ENCODE measurements at places on chromosomes 12 and 14.
A peak's percentile ranks its signal among the peaks of the same experiment; 100 is the strongest.

DNA sequence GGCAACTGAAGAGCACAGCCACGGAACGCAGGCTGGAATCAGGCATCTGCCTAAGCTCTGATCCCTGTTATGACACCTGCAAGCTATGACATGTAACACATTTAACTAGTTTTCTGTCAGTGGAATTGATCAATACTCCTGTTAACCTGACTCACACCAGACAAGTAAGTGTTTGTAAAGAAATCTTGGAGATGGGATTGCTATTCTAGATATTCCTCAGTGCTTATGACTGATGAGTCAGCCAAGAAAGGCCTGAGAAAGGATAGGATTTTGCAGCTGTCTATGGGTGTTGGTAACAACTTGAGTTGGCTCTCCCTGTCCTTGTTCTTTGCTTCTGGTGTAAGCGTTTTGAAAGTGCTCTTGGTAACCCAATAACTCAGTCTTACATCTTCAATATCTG is 110.5 kb downstream of the GPR135 start:
- peak; percentile 55 for DNase-seq

DNA sequence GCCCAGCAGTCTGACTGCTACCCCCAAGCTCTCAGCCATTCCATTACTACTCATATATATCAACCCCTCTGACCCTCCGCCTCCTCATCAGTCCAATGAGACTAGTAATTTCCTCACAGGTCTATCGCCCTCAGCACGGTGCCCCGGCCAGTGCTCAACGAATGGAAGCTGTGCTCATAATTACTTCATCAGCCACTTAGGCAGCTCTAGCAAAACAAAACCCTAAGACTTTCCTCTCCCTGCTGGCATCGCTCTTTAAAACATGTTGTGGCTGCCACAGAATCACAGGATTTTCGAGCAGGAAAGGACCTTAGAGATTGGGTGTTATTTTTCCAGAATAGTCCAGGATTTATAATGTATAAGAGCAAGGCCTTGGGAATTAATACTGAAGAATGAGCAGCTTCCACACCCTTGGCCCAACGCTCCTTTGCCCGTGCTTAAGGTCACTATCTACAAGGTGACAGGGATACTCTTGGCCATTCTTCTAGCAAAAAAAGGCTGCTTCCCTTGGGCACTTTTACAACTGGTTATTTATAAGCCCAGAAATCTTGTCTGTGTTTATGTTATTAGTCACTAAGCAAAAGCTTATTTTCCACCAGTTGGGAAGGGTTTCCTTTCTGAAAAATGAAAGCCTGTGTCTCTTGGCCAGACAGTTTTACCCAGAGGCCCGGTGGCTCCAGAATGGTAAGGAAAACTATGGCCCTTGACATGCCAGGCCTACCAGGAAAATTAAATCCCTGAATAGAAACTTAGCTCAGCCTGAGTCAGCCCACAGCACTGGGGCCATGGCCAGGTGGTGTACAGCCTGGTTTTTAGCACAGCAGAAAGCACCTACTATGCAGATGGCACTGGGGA is 47.9 kb downstream of the NUAK1 start:
- DNase-seq, result no peak

GRCh38 chr14:23638414-23639047 is 2.4 kb downstream of the DHRS2 start:
- no peak for DNase-seq

- DNase-seq, result no peak
Measured at GRCh38 chr12:80282761-80283160, 161.3 kb upstream of the PTPRQ start.

DNA sequence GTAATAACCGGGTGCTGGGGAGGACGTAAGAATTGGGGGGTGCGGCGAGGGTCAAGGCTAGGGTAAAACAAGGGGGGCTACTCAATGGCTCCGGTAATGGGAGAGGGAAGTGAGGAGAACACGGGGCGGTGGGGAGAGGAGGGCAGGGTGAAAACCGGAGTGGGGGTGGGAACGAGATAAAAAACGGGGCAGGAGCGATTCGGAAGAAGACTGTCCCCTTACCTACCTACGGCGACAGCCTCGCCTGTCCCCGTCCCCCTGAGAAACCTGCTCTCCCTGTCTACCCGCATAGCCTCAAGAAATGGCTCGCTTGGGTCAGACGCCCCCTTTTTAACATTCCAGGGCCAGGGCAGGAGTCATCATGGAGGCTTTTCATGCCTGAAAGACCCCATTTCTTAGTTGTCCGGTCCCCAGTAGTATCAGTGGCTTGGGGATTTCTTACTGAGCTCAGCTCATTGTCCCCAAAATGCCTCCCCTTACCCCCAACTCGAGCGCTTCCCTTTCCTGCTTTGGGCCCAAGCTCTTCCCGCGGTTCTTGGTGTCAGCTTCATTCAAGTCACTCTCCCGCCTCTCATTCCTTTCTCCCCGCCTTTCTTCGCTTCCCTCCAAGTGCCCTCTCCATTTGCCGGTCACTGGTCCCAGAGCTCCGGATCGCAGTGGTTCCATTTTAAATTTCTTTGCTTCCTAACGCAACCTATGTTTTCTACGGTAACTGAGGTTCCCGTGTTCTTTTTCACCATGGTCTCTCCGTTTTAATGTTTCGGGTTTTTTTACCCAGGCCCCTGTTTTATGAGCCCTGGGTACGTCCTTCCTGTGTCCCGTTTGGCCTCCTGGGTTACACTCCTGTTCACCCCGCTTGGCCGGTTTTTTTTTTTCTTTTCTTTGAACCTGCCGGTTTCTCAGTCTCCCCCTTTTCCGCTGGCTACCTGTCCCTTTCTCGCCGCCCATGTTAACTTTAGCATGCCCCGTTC is 1.2 kb upstream of the WSB2 start:
- DNase-seq, result no peak

- no peak for DNase-seq
Measured at GRCh38 chr14:22994762-22995275, 12.5 kb upstream of the AJUBA start.

DNA sequence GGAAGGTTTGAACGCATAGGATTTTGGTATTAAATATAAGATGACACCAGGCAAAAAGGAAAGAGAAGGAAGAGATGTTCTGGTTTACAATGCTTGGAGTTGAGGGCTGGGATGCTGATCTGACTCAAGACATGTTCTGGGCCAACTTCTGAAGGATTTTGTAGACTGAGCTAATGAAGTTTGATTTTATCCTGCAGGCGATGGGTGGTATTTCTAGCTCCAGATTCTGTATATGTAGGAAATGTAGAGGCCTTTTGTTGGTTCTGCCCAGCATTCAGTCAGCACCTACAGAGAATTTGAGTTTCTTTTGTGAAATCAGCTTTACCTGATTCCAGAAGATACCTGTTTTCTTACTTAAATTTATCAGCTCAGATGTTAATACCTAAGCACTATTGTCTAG is 48.2 kb downstream of the VEZT start:
- DNase-seq, result no peak

DNA sequence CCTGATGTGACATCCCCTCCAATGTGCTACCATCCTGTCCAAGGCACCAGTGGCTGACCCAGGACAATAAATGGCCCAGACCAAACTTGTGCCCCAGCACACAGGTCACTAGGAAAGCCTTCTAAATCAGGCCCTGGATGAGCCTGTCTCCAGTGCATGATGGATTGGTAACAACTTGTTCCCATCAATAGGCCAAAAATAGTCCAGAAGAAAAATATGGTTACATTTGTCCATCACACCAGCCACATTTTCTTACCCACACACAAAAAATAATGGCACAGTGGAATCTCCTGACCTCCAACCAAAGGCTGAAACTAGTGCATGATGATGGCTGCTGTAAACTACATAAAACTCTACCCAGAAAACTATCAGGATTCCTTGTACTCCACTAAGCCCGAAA is 228.4 kb downstream of the SPTSSA start:
- DNase-seq, result no peak

- DNase-seq, result no peak
Measured at GRCh38 chr14:80606347-80606772, 335.2 kb downstream of the CEP128 start.

- DNase-seq, result no peak
Measured at GRCh38 chr12:39003541-39004155, 98.3 kb upstream of the CPNE8 start.

GRCh38 chr12:54417712-54418440 is 1.2 kb downstream of the ITGA5 start:
- DNase-seq, result no peak

DNA sequence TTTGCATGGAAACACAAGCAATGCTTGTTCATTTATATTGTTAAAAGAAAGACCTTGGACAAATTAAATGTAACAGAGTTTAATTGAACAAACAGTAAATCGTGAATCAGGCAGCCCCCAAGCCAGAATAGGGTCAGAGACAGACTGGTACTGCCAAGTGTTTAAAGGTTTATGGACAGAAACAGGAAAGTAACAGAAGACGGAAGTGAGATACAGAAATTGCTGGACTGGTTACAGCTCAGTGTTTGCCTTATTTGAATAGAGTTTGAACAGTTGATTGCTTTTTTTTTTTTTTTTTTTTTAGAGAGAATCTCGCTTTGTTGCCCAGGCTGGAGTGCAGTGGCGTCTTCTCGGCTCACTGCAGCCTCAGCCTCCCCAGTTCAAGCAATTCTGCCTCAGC is 50.3 kb downstream of the DAO start:
- DNase-seq, result no peak

DNA sequence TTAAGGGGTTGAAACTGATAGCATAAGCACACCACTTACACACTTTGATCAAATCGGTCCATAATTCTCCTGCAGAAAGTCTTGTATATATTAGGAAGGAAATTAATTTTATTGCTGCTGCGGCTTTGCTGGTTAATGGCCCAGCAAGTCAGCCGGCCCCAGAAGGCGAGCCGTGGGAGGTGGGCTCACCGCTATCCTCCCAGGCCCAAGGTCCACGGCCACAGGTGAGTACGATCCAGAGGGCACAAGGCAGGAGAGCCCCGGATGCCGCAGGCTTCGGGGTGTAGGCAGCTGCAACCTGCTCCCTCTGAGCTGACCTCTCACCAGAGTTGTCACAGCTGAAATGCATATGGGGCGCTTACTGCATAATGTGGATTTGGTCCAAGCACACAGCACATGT is 165.7 kb downstream of the TBX5 start:
- no peak for DNase-seq

- DNase-seq, result no peak
Measured at GRCh38 chr12:57888409-57889157, 42.1 kb upstream of the CTDSP2 start.

- DNase-seq, result no peak
Measured at GRCh38 chr12:107318806-107319532, 225.6 kb upstream of the CRY1 start.

DNA sequence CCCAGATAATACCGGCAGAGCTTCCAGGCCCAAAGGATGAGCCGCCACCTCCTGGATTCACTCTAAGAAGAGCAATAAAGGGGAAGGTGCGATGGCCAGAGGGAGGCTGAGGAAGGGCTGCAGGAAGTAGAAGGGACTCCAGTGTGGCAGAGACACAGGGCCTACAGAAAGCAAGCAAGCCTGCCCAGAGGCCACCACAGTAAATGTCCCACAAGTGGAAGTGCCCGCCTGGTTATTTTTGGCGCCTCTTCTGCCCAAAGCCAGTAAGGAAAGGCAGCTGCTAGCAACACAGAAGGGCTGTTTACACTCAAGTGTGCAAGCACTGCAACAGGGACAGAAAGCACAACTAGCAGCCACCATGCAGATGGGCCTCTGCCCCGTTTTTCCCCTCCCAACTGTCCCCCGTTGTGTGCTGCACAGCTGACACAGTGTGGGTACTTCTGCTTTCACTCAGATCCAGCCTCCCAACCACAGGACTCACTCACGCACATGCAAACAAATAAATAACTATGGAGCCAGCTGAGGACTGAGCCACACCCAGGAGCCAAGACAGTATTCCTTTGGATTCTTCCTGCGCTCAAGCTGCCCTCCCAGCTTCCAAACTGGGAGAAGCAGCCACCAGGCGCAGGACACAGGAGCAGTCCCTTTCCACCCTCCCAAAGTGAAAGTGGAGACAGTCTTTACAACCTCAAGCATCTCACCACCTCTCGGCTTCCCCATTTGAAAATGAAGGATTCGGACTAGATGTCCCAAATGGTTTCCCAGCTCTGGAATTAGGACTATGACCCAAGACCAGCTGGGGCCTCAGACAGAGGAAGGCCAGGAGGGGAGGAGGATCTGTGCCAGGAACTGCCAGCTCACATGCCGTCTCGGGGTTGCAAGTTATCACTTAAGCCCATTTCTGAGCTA is 40.0 kb upstream of the PNMA1 start:
- DNase-seq, result no peak

DNA sequence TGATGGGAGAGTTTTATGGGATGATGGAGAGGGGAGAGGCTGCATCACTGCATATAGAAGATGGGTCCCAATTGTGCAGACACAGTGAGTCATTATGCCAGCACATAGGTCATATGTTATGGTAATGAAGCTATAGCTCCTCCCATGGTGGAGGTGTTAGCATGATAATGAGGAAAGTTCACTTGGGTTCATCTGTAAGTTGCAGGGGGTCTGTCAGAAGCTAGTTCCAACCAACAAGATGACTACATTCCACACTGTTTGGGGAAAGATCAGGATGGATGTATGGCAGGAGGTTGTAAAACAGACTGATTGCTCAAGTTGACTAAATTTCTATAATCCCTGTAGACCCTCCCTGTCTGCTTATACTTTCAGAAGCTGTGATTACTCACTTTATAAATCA is 561.3 kb downstream of the C12orf50 start:
- no peak for DNase-seq

DNA sequence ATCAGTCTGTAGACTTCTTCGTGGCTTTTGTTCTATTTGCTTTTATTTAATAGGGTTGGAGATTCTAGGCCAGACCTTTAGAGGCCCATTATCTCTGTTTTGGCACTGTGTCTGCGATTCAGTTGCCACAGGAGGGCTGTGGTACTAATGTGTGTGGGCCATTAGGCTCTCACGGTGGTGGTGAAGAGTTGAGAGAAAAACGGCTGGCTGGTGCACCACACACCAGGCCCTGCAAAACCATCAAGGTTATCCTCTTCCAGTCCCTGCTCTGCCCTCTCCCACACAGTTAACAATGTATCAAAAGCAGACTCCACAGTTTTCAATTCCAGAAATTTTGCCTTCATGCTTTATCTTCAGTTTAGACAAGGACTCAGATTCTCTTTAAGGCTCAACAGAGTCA is 97.7 kb downstream of the MYF5 start:
- DNase-seq, result no peak

DNA sequence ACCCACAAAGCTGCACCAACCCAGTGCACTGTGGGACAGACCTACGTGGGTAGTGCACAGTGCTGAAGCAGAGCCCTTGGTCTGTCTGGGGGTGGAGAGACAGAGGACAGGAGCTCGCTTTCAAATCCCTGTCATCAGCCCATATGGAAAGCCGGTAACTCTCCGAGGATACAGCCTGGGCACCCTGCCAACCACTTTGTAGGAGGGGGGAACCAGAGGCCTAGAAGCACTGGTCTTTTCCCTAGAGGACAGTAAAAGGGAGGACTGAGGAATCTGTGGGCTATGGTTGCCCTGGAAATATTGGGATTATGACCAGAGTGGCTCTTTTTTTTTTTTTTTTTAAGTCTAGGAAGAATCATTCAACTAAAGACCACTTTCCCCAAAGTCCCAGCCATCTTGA is 74.3 kb downstream of the MAP3K9 start:
- DNase-seq, result no peak

Measured in AG04450 (cell line).